ENCODE measurements at places on chromosomes 1 and 21.

DNA sequence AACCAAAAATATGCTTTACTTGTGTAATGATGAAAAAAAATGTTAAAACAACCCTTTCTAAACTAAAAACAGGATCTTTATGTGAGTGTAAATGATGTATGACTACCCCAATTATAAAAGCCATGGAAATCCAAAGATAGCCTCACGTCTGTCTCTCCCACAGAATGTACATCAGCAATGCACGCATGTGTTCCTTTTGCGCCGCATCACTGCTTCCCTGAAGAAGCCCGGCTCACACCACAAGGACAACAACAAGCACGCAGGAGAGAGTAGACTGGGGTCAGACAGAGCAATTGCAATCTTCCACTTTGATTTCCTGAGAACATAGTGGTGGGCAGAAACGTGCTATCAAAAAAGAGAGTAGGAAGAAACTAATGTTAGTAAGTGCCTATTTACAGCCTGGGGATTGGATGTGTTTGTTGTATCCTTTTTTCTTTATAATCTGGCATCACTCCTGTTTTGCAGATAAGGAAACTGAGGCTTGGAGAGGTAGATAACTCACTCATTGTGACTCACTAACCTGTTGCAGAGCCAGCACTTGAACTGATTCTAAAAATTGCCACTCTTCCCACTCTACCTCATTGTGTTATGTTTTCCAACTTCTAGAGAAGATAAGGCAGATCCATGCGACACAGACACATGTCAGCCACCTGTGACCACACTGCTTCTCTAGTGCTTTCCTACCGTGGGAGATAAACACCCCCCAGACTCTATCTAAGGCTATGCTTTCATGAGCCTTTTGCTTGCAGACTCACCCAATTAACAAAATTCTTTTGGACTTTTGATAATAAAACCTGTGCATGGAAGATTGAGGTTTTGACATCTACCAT is 60.1 kb downstream of the MAP10 start:
- DNase-seq = no peak

GRCh38 chr1:161258439-161259344 is at the start of gene PCP4L1:
Gene PCP4L1, plus strand, starts transcription at chr1:161258745. Its CDS starts 230 bp downstream, at chr1:161258975.
- no peak for DNase-seq

GRCh38 chr1:161439280-161440232 is 65.7 kb upstream of the FCGR2A start:
- no peak for DNase-seq

DNA sequence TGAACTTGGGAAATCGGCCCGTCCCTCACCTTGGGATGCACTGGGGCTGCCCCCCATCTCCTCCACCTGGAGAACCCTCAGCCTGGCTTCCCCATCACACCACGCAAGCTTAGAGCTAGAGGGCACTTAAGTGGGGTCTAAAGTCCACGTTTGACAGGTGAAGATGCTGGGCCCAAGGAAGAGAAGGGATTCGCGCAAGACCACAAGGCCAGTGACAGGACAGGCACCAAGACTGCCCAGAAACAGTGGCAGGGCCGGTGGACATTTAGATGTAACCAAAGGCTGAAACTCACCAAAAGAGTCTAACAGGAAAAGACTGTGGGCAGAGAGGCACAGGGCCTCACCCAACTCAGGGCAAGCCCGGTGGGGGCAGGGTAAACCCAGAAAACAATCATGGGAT is 130.8 kb upstream of the EDN2 start:
- no peak for DNase-seq

DNA sequence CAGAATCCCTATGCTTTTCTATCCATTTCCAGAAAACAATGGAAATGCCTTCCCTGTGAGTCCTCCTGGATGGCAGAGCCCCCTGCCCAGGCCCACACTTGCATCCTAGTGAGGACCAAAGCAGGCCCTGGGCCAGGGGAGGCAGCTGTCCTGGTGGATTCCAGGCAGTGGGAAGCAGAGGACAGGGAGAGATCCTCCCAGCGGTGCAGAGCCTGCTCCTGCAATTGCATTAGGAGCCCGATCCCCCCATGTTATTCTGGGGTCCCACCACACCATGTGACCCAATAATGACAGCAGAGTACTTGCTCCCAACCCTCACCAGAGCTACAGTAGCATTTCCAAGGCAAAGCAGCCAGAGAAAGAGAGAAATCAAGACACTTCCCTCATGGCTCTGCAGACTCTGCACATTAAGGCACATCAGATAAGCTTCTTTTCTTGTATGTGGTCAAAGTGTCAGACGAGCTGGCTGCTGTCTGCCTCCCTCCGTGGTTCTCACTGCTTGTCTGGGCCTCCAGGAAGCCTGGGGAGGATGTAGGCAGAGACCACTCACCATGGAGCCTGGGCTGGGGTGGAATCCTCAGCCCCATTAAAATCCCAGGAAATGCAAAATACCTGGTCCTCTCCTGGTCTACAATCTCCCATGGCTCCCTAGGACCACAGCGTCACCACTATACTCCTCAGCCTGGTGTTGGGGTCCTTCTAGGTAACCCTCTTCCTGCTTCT is 54.9 kb upstream of the RUNX3 start:
- no peak for DNase-seq

- DNase-seq = no peak
Observed at GRCh38 chr21:15003463-15004135, 61.2 kb downstream of the NRIP1 start.

- DNase-seq = no peak
Observed at GRCh38 chr1:55230659-55231058, 15.5 kb upstream of the USP24 start.

DNA sequence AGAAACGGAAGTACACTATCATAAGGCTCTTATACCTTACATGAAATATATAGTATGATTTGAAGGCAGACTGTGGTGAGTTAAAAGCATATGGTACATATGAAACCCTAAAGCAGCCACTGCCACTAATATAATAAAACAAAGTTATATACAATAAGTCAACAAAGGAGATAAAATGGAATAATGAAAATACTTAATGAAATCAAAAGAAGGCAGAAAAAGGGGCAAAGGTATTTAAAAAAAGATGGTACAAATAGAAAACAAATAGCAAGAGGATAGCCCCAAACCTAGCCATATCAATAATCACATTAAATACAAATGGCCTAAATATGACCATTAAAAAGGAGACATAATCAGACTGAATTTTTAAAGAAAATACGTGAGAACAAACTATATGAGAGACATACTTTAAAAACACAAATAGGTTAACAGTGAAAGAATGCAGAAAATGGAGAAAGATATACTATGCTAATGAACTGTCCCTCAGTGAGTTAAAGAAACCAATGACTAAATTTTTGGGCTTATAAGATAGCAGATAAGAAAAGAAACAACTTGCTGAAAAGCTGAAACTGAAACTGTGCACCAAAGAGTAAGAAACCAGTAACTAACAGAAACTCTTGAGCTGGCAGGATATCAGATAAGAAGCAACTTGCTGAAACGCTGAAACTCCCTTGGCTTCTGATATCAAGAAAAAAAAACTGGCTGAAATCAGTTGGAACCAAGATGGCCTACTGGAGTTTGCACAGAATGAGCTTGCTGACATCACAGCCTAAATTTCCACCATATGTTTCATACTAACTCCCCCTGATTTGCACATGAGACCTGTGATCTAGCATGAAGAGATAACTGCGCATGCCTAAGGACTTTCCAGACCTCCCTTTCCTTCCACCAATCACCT is 44.3 kb upstream of the IL10 start:
- no peak for DNase-seq

DNA sequence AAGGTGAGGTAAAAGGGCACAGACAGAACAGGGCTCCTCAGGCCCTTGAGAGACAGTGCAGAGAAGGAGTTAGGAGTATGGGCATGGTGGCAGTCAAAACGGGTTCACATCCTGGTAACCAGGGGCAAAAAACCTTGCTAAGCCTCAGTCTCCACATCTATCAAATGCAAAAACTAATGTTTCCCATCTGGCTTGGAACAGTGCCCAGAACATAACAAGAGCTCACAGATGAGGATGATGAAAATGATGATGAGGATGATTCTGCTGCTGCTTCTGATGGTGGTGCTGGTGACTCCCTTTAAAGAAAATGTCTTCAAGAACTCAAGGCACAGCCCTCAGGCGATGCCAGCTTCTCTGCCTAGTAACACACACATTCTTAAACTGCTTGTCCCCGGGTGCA is 24.1 kb downstream of the HHIPL2 start:
- DNase-seq = no peak

- no peak for DNase-seq
Observed at GRCh38 chr1:151984313-151984956, 9.2 kb downstream of the S100A10 start.

- DNase-seq = no peak
Observed at GRCh38 chr1:7550981-7551380, 220.1 kb upstream of the VAMP3 start.

Measured in activated naive CD4-positive, alpha-beta T cell (primary cell).